Central memory CD8-positive, alpha-beta T cell (primary cell): ENCODE measurements at places on chromosomes 2 and 18.

- DNase-seq: no peak
These were observed 142.0 kb downstream of the PRKCE start for GRCh38 chr2:45793305-45793962.

DNA sequence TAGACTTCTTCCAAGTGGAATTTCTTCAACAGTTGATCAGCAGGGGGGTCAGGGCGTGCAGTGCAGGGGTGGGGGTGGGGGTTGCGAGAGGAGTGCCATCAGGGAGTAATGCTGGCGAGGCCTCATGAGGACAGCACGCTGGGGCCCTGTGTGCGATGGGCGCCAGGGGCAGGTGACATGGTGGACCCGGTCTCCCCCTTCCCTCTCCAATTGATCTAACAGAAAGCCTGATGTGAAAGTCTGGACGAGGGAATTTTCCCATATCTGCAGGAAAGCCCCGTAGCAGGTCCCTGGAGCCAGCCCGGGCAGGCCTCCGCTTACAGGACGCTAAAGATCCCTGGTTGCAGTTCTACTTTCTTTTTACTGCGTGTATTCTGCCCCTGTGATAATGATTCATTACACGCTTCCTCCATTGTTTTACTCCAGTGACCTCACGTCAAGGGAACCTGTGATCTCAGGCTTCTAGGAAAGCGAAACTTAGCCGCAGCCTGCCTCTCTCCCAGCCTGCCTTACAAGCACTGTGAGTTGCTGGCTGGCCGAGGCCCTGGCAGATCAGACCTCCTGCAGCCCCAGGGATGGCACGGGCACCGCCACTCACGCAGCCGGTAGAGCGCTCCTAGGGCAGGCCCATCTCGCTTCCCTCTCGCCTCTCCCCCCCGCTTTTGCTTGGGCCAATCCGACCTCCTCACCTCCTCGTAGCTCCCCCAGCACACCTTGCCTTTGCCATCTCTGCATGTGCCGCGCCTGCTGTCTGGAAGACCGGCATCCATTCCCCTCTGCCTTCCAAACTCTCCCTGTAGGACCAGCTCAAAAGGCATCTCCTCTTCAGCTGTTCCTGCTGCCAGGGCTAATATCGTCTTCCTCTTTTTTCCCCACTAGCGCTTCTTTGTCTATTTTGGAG, 19.2 kb downstream of the NEURL3 start:
- peak; percentile 65 for DNase-seq

- no peak for DNase-seq
These were observed 650.6 kb downstream of the SLC4A3 start for GRCh38 chr2:220278022-220278421.

- no peak for DNase-seq
These were observed 54.1 kb downstream of the LPIN2 start for GRCh38 chr18:2958819-2959298.

DNA sequence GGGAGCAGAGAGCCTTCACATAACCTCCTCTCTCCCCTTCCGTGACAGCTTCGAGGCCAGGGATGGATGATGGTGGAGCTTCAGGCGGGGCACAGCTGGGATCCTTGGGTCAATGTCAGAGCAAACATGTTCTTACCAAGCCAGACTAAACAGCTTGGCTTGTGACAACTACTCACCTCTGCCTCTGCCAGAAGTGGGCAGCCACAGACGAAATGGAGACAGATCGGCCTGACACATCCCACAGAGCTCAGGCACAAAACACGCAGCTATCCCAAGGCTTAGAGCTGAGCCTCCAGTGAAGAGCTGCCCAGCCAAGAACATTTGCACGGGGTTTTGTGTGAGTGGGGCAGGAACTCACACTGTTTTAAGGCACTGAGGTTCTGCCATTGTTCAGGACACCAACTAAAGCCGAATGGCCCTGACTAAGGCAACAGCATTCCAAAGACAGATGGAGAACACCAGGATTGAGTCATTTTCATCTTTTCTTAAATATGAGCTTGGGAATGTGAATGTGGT, 12.8 kb downstream of the PXDN start:
- DNase-seq: no peak

- DNase-seq: no peak
These were observed 150.4 kb downstream of the ZFP36L2 start for GRCh38 chr2:43075811-43076585.

GRCh38 chr2:38907743-38908562, 18.3 kb downstream of the ARHGEF33 start:
- no peak for DNase-seq

DNA sequence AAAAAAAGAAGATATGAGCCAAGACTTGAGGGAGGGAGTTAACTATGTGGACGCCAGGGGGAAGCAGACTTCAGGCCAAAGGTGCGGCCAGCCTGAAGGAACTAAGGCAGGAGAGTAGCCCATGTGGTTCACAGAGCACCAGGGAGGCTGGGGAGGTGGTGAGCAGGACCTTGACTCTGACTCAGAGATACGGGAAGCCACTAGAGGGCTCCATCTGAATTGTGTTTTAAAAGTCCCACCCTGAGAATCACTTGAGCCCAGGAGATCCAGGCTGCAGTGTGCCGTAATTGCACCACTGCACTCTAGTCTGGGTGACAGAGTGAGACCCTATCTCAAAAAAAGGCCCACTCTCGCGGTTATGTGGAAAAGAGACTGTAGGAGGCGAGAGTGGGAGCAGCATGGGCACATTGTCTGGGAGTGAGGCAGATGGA, 12.3 kb downstream of the CEP192 start:
- DNase-seq: no peak

GRCh38 chr2:94871226-94872087, at the start of gene TEKT4:
TSS of gene TEKT4 (plus strand) at chr2:94871430. CDS start at chr2:94871580, 150 bp downstream.
- DNase-seq: no peak

GRCh38 chr2:236964291-236964690, 121.4 kb upstream of the COPS8 start:
- no peak for DNase-seq

- DNase-seq: no peak
These were observed 139.8 kb downstream of the ZFP36L2 start for GRCh38 chr2:43086451-43087221.

DNA sequence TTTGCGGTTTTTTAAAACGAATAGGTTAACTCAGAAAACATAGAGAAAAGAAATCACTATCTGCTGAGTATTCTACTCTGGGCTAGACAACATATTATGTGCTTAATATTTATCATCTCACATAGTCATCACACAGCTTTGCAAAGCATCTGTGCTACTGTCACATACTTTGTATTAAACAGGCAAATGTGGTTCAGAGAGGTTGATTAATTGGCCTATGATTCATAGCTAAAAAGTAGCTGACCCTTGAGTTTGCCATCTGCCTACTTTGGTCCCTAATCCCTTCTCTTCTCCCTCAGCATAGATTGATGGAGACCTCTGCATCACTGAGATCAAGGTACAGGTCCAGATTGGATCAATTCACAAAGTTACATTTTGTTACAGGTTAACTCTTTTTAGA, 21.4 kb downstream of the ANKRD30B start:
- DNase-seq: no peak

DNA sequence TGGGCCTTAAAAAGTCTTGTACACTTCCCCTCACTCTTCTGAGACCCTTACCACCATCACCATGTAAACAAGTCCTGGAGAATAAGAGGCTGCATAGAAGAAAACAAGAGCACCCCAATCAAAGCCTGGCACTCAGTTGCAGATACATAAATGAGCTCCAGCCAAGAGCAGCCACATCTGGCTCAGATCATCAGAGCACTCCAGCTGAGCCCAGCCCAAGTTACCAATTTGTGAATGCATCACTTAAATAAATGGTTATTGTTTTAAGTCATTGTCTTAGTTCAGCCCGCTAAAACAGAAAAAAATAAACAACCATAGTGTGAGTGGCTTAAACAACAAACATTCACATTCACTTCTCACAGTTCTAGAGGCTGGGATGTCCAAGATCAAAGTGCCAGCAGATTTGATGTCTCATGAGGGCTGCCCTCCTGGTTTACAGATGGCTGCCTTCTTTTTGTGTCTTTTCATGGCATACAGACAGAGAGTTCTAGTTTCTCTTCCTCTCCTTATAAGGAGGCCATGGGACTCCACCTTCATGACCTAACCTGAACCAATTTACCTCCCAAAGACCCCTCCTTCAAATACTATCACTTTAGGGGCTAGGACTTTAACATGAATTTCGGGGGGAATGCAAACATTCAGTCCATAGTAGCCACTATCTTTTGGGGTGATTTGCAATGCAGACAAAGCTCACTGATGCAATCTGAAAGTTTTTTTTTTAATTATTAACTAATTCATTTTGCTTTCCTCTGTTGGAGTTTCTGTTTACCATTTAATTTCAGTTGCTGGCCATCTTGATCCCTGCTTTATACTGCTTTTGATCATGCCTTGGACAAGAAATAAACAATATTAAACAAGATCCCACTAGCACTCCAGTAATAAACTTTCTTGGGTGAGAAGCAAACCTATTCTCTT, 187.5 kb upstream of the ACVR2A start:
- DNase-seq: no peak

- no peak for DNase-seq
These were observed 22.3 kb upstream of the GPC1 start for GRCh38 chr2:240412975-240413812.

- no peak for DNase-seq
These were observed 36.5 kb upstream of the HNRNPA3 start for GRCh38 chr2:177175917-177176668.

DNA sequence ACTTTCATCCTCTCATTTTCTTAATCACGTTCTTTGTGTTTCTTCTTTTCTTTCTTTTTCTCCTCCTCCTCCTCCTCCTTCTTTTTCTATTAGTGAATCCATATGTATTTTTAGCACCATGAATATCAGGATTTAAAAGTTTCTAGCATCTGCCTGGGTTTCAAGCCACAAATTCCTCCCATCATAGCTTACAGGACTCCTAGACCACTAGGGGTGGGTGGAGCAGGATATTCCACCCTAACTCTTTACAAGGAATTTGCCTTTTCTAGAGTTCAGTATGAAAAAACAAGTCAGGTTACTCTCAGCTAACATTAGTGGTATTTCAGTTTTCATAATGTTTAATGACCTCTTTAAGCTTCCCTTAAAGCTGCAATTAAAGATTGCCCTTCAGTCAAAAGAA, 19.1 kb upstream of the LRRTM1 start:
- no peak for DNase-seq

- peak; percentile 96 for DNase-seq
These were observed at the start of gene FOSL2 for GRCh38 chr2:28392297-28393113. TSS of gene FOSL2 (plus strand) at chr2:28392858. CDS start at chr2:28393721, 863 bp downstream.

- DNase-seq: no peak
These were observed 408.4 kb downstream of the HRH4 start for GRCh38 chr18:24868760-24869237.

DNA sequence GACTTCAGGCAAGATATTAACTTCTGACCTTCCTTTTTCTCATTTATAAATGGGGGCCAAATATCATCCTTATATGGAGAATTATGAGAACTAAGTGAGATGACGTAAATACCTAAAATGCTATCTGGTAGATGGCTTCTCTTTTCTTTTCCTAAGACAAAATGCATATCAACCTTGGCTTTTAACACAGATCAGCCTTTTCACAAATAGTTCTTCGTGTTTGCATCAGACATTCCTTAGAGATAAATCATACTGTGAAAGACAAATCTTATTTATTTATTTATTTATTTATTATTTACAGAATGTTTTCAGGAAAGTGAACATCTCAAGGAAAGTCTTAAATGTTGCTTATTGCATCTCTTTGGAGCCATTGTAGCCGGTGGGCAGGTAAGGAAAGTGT, 62.8 kb downstream of the NBEAL1 start:
- DNase-seq: no peak

DNA sequence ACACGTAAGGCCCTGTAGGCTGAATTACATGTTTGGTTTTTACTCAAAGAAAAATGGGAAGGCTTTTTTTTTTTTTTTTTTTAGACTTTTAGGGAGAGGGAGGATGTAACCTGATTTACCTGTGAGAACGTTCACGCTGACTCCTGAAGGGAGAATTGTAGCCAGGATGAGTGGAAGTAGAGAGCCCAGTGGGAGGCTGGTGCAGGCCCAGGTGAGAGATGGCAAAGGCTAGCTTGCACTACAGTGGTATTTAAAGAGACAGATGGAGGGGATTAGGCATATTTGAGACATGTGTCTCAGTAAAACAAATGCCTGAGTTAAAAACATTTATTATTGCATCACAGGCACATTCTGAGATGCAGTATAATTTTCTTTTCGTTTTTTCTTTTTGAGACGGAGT, 107.9 kb downstream of the CCDC85A start:
- no peak for DNase-seq

DNA sequence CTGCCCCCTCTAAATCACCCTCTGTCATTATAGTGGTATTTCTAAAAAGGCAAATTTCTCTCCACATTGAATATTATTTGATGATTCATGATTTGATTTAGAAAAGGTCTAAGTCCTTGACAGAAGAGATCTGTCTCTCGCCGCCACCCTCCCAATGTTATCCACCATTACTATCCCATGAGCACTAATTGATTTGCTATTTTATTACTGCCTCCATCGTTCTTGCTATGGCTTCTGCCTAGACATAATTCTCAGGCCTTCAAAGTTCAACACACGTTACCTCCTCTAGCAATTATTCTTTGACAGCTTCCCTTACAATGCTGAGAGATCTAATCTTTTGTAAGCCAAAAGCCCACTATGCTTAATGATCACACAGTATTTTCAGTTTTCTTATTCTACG, 507.0 kb upstream of the CHAC2 start:
- DNase-seq: no peak

GRCh38 chr2:134583462-134583861, 135.3 kb downstream of the TMEM163 start:
- DNase-seq: no peak
